Smooth muscle cell of the pulmonary artery (primary cell): ENCODE measurements at places on chromosomes 6 and 20. TPM values are rescaled to one million over a fixed set of nuclear protein-coding genes. Genes with fewer than 3 reads are reported as not detected.

The COL21A1 gene
- total RNA-seq, result 1.6 and 23.1 TPM in 2 replicates

The GMPR gene
- total RNA-seq, result 11.6 and 12.6 TPM in 2 replicates

The PANK2 gene
- total RNA-seq, result 41.0 and 41.4 TPM in 2 replicates

The RALGAPB gene
- 32.9 and 33.8 TPM in 2 replicates for total RNA-seq
